ENCODE measurements at places on chromosomes 3 and 15.

DNA sequence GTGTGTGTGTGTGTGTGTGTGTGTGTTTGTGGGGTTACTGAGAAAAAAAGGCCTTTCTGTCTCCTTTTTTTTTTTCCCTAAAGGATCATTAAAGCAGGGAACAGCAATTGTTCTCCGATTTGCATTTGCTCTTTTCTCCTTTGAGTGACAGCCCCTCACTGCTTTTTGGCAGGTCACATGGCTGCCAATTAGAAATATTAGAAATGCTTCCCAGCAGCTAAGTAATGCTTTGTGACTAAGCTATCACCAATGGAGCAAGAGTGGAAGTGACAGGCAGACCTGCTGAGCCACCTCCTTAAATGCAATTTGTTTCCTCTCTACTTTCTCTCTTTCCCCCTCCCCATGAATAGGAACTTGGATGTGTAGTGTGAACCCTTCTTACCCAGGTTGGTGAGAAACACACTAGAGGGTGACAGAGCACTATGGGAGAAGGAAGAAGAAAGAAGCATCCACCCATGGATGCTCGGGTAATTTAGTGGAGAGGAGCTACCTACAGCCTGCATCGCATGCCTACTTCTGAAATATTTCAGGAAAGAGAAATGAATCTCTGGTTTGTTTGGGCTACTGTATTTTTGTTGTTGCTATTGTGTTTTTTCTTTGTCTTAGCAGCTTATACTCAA lies 165.2 kb upstream of the PDZRN3 start:
- DNase-seq = no peak

- DNase-seq = no peak
These were observed 19.8 kb downstream of the MORC1 start for GRCh38 chr3:109098079-109098644.

GRCh38 chr3:149460117-149460516 lies 14.4 kb upstream of the TM4SF4 start:
- peak; percentile 36 for DNase-seq

- DNase-seq = no peak
These were observed 14.4 kb downstream of the KLF13 start for GRCh38 chr15:31341071-31341470.

DNA sequence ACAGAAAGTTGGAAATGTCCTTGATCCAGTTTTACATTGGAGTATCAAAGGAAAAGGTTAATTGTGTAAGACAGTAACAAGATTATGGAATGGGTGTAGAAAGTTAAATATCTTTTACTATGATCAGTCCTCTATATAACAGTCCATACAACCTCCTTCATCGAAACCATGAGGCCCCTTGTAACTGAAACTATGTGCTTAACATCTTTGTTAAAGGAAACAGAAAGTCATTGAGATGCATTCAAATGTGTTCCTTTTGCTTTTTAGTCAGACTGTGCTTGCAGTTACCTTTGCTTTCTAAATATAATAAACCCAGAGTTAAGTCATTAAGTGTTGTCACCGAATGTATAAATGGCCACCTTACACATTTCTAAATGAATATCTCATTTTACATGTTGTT lies 1298.5 kb downstream of the ROBO2 start:
- no peak for DNase-seq

DNA sequence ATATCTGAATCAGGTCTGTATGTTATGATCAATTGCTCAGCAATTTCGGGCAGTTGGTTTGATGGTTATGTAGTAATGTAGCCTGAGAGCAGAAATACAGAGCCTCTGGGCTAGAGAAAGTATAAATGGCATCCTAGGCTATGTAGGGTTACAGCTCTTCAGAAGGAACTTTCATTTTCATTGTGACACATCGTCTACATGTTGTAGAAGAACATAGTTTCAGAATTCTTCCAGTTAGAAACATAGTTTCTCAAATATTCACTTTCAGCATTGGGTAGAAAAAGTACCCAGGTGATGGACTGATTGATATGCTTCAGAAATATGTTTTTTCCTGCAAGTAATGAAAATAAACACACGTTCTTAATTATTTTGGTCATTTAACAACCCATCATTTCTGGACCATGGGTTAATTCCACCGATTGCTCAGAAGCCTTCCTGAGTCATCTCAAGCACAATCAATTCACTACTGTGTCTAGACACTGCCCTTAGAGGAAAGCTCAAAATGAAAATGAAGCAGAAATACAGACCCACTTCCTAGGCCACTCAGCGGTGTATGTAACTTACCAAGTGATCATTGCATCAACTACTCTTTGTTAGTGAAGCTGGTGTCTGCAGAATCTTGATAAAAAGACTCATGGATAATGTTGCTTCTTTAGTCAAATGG lies 88.8 kb upstream of the TSEN2 start:
- peak; percentile 35 for DNase-seq

Data from fibroblast of upper back skin (primary cell).